Right ventricle myocardium superior (tissue), 1 donor: ENCODE measurements at places on chromosomes 6 and 20.

DNA sequence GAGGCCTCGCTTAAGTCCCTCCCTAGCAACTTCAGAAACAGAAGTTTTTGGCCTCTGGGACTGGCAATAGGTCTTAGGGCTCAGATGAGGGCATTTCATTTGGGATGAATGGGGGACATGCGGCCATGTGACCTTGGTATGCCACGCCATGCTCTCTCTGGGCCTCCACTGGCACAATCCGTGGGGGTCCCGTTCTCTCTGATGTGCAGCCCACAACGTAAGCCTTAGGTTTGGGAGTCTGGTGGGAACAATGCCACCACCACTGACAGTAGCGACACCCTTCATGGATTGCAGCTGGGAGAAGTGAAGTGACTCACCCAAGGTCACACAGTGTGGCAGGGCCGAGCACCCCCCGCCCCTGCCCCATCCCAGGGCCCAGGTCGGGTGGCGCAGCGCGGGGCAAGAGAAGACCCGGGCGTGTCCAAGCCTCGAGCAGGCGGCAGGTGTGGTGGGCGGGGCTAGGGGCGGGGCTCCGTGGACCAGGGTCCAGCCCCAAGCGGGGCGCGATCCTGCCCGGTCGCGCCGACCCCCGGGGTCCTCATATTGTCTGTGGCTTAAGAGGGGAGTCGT is 864 bp upstream of the CEBPB start:
- DNase-seq = peak; percentile 66

DNA sequence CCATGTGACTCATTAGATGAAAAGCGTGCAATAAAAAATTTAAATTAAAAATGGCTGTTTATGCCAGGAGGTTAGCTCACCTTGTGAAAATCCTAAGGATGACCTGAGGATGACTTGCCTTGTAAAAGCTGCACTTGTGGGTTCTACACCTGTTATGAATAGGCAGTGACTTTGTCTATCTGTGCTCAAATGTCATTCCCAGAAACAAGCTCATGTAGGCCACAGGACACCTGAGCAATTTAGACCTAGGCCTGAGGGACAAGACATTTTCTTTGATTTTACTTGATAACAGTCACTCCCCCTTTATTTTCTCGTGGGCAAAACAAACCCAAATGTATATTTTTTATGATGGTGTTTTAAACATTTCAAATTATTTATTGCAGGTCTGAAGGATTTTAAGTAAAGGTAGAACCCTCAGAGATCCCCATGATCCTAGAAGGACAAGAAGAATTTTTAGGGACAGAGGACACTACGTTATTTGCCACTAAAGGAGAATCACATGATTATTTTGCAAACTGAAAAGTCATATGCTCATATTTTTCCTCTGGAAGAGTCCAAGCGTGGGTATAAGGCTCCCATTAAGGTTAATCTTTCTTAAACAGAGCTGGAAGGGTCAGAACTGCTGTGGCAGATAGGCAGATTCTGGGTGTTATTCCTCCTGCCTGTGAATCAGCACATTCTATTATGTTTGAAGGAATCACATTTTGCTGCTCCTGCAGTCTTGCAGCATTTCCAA is 277.5 kb upstream of the MAN1A1 start:
- no peak for DNase-seq

GRCh38 chr6:87918461-87918941 is 129.1 kb upstream of the SPACA1 start:
- DNase-seq = no peak

DNA sequence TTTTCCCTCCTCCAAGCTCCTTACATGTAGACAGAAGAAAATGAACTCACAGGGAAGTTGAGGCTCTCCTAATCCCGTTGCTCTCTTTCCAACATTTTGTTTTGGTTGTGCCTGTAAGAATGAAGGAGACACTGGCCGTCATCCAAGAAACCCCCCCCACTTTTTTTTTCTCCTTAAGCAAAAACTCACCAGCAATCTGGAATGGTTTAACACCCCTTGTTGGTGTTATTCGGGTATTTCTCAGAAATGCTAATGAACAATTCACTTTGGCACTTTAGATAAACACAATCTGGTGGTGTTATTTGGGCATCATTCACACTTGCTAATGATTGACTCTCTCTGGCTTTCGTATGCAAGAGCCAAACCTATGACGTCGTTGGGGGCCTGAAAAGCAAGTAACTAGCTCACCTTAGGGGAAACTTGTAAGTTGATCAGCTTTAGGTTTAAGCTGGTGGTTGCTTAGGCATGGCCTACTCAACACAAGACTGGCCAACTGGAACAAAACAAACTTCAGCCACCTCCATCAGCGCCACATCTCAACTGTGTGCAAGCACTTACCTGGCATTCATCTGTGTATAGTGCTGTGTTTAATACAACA is 24.3 kb upstream of the OLIG3 start:
- no peak for DNase-seq

DNA sequence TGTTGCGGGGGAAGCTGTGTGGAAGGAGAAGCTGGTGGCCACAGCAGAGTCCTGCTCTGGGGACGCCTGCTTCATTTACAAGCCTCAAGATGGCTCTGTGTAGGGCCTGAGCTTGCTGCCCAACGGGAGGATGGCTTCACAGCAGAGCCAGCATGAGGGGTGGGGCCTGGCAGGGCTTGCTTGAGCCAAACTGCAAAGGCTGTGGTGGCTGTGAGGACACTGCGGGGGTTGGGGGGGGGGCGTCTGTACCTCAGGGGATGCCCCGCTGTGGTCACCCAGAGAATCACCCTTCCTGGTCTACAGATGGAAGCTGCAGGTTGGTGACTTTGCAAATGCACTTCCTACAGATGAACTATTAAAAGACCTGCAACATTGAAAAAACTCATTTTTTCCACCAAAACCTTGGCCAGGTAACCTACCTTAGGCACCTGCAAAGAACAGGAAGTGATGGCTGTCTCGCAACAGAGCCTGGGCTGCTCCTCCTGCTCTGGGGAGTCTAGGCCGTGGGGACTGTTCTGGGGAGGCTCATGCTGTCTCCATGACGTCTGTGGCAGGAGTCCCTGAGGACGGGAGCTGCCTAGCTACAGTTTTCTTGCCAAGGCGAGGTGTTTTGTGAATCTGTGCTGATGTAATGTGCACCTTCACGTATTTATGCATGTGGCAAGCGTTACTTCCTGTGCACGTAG is 7.3 kb downstream of the NPBWR2 start:
- peak; percentile 14 for DNase-seq

GRCh38 chr6:27263886-27264285 is 16.4 kb downstream of the PRSS16 start:
- no peak for DNase-seq

DNA sequence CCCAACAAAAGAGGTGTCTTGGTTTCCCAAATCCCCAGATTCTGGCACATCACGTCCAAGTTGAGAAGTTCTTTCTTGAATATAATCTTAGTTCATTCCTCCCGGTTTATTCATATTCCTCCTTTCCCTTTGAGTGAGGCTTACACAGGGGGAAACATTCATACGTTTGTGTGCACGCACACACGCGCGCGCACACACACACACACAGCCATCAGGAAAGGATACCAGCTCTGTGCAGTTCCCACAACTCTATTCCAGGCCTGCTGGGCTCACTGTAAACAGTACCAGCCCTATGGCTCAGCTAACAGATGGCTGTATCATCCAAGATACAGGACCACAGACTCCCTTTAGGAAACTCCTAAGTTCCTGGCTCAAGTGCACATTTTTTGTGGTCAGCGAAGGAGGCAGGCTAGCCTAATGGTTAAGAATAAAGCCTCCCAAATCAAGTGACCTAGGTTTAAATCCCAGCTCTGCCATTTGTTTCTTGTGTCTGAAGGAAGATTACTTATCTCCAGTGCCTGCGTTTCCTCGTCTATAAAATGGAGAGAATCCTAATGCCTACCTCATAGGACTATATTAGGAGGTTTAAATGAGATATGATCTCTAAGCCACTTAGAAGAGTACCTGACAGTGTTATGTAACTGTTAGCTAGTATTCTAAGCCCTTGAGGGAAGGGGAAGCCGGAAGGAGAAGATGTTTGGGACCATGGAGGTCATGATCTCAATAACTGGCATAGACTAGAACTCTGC is 3.7 kb upstream of the TAF8 start:
- DNase-seq = no peak

- no peak for DNase-seq
These were observed 61.9 kb downstream of the CNKSR3 start for GRCh38 chr6:154448448-154449096.

- DNase-seq = peak; percentile 74
These were observed 65.4 kb upstream of the RIN2 start for GRCh38 chr20:19692685-19693119.

GRCh38 chr6:84422380-84422968 is 195.0 kb upstream of the CEP162 start:
- peak; percentile 60 for DNase-seq

DNA sequence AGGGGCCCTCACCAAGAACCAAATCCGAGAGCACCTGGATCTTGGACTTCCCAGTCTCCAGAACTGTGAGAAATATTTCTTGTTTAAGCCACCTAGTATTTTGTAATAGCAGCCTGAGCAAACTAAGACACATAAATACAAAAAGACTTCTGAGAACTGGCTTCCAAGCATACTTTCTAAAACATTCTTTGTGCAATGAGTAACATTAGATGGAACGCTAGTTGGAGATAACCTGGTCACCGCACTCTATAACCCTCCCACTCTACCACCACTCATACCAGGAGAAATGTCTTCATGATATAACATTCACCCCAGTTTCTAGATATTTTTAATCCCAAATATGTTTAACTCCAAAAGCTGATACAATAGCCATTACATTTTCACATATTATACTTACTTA is 169.5 kb upstream of the THEMIS start:
- DNase-seq = no peak

DNA sequence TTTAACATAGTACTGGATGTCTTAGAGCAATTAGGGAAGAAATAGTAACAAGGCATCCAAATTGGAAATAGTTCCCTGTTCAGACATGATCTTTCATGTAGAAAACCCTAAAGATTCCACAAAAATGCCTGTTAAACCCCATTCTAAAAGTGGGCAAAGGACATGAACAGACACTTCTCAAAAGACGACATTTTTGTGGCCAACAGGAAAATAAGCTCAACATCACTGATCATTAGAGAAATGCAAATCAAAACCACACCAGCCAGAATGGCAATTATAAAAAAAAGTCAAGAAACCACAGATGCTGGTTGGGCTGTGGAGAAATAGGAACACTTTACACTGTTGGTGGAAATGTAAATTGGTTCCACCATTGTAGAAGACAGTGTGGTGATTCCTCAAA is 109.9 kb upstream of the MOCS1 start:
- no peak for DNase-seq

DNA sequence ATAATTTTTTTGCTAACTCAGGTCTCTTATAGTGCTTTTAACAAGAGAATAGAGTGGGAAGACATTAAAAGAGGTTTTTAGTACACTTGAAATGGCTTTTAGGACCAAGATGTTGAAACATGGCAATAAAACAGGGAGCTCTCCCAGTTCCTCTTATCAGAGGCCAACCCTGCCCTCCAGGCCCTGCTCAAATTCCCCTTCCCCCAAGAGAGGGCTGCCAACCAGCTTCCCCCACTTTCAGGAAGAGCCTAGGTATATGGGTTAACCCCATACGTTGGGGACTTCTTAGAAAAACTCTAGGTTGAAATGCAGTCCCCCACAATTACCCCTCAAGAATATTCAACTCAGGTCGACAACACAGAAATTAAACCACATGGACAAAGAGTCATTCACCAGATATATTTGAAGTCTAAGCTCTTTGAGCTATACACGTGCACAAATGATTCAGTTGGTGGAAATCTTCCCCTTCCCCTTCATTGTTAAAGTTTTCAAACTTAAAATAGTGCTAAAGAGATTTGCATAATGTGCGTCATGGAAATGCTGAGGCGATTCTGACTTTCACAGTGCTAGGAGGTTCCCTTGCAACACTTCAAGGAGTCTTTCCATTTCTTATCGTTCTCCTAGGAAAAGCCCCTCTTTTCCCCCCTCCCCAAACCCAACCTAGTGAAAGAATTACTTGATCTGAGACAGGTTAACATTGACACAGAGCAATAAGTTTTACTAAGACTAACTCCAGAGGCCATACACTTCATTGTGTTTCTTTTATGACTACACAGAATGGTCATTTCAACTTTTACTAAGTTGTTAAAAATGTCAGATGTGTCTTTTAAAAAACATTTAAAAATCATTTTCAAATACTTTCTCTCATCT is 49.8 kb upstream of the ENPP5 start:
- DNase-seq = no peak

DNA sequence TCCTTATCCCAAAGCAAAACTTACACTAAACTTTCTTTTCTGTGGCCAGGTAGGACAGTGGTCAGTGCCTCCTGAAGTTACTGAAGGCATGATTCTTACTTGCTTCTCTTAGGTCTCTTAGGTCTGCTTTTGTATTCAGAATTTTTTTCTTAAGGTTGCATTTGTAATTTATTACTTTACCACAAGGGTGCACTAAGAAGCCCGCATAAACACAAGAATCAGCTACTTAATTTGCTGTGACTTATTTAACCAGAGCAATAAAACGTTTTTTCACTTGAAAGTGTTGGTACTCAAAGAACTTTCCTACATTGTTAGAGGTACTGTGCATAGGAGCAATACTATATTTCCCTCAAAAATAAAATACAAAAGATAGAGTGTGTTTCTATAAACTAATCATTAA is 75.4 kb upstream of the LAMA2 start:
- DNase-seq = no peak

DNA sequence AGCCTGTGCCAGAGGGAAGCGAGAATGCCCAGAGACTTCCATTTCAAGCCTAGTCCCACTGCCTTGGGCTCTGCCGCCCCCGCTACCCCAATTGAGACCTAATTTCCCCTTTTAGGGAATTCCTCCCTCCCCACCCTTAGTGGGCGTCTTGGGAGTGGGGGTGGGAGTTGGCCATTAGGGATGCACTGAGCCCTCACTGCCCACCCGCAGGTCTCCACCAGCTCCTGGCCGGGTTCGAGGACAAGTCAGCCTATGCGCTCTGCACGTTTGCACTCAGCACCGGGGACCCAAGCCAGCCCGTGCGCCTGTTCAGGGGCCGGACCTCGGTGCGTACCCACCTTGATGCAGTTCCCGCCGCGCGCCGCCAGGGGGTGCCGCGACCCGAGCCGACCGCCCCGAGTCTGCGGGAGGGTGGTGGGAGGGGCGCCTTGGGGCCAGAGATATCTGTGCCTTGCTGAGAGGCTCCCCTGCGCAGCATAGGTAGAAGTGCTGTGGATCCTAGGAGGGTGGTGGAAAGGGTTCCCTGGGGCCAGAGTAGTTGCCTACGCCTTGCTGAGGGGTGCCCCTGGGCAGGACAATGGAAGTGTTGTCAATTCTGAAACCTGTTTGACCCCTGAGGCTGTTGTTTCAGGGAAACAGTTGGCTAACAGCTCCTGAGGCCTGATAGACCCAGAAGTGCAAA is 9.2 kb downstream of the ITPA start:
- DNase-seq = peak; percentile 83
